ENCODE measurements at places on chromosomes 6 and 20.

GRCh38 chr6:21295506-21296240 is 297.9 kb upstream of the SOX4 start:
- no peak for DNase-seq

- DNase-seq: no peak
Observed at GRCh38 chr6:128990915-128991314, 108.0 kb downstream of the LAMA2 start.

GRCh38 chr6:134373993-134374392 is 56.1 kb upstream of the SGK1 start:
- DNase-seq: no peak

GRCh38 chr20:58173930-58174707 is 54.3 kb downstream of the ANKRD60 start:
- DNase-seq: no peak

GRCh38 chr6:75170691-75171560 is 34.9 kb downstream of the COL12A1 start:
- no peak for DNase-seq

GRCh38 chr20:37265152-37265551 is 3.5 kb upstream of the GHRH start:
- DNase-seq: no peak

DNA sequence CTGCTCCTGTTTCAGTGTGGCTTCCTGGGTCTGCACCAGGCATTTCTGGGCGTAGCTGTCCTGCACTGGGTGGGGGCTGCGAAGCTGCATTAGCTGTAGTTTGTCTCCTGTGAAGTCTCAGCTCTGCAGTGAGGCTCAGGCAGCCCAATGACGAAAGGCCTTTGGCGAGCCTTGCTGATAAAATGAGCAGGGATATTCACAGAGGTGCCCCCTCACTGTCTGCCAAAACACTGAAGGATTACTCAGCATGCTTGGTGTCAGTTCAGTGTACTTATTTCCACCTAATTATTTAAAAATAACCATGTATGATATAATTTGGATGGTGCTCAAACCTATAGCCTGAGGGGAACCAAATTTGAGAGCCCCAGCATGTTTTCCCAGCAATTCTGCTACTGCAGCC is 73.5 kb downstream of the ECT2L start:
- no peak for DNase-seq

DNA sequence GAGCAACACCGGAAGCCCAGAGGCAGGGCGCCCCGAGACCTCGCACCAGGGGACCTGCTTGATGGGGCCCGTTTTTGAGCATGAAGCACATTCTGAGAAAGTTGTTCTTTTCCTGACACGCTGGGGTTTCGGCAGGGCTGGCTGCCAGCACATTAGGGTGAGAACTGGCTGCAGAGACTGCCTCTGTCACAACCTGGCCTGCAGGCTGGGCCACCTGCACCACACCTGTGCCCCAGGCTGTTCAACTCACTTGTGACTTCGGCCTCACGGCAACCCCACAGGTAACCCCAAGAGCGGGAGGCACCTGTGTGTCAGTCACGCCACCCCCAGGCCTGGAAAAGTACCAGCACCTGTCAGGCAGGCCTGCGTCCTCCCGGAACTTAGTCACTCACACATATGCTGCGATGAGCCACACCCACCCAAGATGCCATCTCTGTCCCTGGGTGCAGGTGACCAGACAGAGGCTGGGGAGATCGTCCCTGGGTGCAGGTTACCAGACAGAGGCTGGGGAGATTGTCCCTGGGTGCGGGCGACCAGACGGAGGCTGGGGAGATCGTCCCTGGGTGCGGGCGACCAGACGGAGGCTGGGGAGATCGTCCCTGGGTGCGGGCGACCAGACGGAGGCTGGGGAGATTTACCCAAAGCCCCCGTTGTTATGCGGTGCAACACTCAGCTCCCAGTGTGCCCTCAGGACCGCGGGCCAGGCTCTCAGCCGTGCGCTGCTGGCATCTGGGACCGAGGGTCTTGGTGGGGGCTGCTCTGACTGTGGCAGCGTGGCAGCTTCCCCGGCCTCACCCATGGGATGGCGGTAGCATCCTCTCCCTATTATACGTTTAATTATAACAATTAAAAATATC is 82.5 kb upstream of the BHLHE23 start:
- DNase-seq: peak; percentile 42

GRCh38 chr20:37200926-37201826 is 21.8 kb upstream of the MROH8 start:
- no peak for DNase-seq

DNA sequence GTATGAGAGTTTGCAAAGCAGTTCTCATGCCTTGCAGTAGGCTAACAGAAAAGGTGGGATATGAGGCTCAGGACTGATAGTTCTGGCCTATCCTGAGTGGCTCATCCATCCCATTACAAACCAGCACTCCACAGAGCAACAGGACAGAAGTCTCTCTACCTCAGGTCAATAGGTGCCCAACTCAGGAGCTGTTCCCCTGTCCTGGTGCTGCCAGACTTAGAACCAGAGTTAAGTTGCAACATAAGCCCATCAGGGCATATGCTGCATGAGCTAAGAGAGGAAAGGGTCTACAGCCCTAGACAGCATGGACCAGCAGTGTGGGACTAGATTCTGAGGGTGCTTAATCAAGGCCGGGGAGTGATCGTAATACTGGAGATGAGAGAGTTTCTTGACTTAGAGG is 104.8 kb upstream of the ECI2 start:
- no peak for DNase-seq

DNA sequence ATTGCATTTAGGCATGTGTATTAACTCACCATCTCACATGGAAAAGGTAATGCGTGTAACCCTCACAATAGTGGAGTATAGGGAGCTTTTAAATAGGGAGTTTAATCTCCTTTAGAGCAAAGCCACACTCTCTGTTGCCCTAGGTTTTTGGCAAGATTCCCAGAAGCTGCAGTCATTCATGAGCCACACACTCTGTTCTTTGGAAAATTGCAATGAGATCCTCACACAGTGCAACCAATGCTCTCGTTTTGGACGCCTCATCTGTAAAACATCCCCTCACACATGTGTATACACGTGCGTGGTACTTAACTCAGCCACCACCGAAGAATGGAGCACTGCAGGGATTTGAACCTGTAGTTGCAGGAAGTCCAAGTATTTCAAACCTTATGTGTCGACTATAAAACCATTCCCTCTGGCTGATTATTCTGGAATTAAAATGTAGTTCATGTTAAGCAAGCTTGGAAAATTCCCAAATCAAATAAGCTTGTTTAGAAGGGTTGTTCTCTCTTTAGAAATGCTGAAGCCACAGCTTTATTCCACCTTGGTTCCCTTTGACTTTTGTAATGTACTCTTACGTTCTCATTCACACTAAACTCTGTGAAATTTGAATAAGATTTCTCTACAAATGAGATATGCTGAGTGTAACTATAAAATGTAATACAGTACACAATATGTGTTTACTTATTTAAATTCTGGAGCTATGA is 489.8 kb upstream of the MANEA start:
- DNase-seq: peak; percentile 20

DNA sequence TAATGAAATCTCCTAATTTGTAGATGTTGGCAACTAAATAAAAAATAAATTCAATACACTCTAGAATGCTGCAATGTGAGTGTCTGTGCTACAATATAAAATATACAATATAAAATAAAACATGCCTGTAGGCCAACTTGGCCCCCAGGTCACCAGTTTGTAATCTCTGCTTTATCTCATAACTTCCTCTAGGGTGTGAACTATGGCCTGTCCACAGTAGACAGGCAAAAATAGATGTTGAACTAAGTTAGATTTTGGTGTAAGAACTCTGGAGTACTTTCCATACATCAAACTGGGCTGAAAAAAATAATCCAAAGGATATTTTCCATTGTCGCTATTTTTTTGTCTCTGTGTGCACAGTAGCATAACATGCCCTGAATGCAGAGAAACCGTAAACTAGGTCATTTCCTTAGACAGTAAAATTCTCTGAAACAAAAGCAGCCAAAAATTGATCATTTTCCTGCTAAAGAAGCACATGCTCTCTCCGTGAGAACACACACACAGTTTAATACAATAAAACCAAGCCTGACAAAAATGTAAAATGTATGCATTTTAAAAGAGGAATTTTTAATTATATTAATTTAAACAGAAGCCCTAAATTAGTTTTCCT is 98.5 kb upstream of the ZFP64 start:
- no peak for DNase-seq

DNA sequence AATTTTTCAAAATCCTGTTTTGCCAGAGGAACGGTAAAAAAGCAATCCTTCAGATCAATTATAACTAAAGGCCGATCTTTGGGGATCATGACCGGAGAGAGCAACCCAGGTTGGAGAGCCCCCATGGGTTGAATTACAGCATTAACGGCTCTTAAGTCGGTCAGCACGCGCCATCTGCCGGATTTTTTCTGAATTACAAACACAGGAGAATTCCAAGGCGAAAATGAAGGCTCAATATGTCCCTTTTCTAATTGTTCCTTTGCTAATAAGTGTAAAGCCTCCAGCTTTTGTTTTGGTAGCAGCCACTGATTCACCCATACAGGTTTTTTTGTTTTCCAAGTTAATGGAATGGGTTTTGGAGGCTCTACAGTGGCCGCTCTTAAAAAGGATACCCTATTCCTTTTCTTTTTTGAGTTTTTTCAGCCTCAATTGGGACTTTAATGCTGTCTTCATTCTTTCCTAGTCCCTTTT is 16.9 kb upstream of the PTCRA start:
- peak; percentile 85 for DNase-seq

GRCh38 chr6:155444120-155444917 is 11.3 kb downstream of the NOX3 start:
- DNase-seq: no peak

DNA sequence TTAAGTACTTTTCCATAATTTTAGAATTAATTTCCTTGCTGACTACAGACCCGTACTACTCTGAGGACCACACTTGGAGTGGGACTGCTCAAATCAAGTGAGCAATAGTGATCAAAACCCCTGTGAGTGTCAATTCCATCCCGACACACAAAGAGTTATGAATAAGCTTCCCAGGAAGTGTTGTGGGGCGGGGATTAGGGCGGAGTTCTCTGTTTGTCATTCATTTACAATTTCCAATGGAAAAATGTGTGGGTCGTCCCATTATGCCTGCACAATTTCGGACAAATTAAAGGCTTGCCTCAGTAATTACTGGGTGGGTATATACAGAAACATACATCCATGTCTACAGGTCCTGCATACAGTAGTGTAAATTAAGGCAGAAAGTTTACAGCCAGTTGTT is 84.2 kb downstream of the ISM1 start:
- DNase-seq: no peak

DNA sequence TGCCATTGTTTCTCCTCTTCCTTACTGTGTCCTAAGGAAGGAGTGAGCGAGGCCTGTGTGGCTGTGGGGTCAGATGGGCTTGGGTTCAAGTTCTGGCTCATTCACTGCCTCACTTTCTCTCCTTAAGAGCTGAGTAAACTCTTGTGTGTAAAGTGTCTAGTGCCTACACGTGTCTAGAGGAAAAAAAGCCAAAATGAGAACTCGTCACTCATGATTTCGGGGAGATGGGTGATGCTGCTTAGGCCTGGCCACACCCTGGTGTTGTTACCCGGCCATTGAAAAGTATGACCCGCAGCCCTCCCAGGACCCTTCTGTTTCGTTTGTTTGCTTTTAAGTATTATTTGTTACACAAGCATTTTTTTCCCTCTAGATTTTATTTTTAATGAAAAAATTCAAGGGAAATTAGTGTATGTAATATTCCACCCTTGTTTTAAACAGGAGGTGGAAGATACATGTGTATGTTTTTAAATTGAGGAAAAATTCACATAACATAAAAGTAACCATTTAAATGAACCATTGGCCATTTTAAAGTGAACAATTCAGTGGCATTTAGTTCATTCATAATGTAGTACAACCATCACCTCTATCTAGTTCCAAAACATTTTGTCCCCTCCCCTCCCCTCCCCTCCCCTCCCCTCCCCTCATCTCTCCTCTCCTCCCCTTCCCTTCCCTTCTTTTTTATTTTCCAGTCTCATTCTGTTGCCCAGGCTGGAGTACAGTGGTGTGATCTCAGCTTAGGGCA is 71.0 kb downstream of the CEBPB start:
- DNase-seq: no peak

- no peak for DNase-seq
Observed at GRCh38 chr6:10409731-10410206, 5.1 kb downstream of the TFAP2A start.

DNA sequence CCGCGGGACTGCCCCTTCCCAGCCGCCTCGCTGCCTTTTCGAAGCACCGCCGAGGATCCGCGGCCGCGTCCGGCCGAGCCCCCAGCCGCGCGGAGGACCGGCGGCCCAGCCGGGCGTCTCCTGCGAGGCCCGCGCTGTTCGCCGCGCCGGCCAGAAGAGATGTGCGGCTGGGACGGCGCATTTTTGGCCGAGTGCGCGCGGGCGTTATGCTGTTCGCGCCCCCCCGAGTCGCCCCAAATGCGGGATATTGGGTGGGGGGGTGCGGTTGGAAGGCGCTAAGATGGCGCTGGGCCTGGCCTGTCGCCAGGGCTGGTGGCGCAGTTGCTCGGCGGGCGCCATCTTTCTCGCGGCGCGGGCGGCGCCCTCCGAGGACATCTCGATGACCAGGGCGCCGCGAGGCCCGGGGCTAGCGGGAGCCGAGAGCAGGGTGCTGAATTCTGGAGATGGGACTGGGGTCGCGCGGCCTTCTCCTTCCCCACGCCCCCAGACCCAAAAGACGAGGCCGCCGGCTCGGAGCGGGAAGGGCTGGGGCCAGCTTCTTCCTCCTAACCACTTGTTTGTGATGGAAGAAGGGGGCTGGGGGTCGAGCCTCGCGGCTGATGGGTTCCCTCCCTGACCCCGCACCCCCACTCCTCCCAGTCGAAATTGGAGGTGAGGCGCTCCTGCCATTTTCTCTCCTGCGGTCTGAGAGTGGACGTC is 1.5 kb downstream of the BICRAL start:
- DNase-seq: peak; percentile 73

DNA sequence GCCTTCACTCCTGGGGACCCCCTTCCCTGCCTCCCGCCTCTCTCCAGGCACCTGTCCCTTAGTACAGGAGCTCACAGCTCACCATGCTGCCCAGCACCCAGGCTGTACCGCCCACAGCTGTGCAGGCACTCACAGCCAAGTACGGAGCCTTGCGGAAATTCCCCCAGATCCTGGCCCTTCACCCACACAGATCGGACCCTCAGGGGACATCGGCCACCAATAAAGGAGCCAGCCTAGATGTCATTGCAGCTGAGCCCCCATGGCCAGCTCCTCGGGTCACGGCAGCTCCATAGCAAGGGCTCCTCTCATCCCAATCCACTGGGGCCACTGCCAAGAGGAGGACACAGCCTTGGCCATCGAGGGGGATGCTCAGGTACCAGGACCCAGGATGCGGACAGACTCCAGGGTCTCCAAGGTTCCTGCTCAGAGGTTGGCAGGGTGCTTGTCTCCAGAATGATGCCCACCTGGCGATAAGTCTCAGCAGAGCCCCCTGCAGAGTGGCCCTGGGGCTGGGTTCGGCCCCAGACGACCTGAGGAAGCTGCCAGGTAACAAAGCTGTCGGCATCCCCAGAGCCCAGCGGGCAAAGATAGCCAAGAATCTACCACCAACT is 82.3 kb downstream of the YTHDF1 start:
- no peak for DNase-seq

DNA sequence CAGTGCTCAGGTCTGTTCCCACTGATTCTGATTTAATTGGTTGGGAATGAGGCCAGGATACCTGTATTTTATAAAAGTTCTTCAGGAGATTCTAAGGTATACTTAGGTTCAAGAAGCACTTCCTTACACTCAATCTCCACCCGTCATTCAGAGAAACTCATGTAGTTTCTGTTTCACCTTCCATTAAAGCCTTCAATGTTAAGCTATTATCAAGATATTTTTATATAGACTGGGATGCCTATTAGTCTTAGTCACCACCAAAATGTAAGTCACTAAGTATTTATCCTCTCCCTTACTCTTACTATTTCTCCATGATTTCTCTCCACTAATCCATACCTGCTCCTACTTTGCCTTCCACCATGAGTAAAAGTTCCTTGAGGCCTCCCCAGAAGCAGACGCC is 38.1 kb upstream of the GCLC start:
- DNase-seq: no peak

Measured in WERI-Rb-1 (cell line).